ENCODE measurements at places on chromosomes 5 and 9.
A peak's percentile ranks its signal among the peaks of the same experiment; 100 is the strongest.

- no peak for DNase-seq
Observed at GRCh38 chr5:103724271-103724670, 161.7 kb upstream of the NUDT12 start.

- DNase-seq = no peak
Observed at GRCh38 chr9:105975886-105976645, 281.7 kb downstream of the TMEM38B start.

- DNase-seq = peak; percentile 49
Observed at GRCh38 chr9:133991964-133992779, at the start of gene VAV2. Gene VAV2, minus strand, starts transcription at chr9:133992324. Its CDS starts 46 bp downstream, at chr9:133992278.

GRCh38 chr9:123678038-123678877 is 251.7 kb downstream of the DENND1A start:
- no peak for DNase-seq

GRCh38 chr5:39426051-39426745 is 1.4 kb upstream of the DAB2 start:
- no peak for DNase-seq
